Inflammatory macrophage (primary cell): ENCODE measurements at places on chromosomes 7 and 10.

- DNase-seq, result peak; percentile 88
Measured at GRCh38 chr7:143321734-143322133, 5.8 kb downstream of the CLCN1 start.

DNA sequence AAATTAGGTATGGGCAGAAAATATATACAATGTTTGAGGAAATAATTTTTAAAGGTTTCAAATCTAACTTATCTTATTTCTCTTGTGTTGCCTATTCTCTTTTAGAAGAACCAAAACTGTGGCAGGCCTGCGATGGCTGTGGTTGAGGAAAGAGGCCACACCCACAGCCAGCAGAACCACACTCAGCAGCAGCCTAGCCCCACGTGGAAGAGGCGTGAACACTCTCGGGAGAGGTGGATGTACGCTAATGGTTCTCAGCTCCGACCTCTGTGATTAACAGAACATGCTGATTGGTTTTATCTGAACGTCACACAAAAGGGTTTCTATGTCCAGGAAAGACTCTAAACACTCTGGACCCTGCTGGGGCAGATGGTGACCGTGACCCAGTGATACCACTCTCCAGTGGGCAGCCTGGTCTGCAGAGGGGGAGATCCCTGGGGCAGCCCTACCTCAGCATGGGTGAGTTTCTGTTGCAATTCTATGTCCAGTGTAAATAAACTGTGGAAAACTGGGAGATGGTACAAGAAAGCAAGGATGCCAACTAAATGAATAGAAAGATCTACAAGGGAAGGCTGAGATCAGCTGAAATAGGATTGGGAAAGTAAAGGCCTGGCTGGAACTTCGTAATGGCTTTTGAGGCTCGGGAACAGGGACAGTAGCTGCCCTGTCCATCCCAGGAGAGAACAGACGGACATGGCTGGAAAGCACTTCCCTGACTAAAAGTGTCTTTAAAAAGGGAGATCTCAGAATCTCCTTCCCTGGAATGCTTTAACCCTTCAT is 26.6 kb downstream of the DIP2C start:
- DNase-seq, result no peak

GRCh38 chr10:132064771-132065437 is 842 bp upstream of the JAKMIP3 start:
- DNase-seq, result no peak

DNA sequence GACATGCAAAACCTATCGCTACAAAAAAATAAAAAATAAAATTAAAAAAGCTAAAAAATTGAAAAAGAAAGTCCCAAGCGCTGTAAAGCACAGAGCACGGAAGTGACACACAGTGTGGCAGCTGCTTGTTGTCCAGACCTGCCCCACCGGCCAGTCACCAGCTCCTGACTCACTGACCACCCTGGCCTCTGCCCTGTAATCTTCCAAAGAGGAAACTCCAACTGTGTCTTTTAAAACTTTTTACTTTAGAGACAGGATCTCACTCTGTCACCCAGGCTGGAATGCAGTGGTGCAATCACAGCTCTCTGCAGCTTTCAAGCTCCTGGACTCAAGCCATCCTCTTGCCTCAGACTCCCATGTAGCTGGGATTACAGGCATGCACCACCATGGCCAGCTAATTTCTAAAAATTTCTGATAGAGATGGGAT is 23.6 kb downstream of the GNA12 start:
- peak; percentile 94 for DNase-seq

DNA sequence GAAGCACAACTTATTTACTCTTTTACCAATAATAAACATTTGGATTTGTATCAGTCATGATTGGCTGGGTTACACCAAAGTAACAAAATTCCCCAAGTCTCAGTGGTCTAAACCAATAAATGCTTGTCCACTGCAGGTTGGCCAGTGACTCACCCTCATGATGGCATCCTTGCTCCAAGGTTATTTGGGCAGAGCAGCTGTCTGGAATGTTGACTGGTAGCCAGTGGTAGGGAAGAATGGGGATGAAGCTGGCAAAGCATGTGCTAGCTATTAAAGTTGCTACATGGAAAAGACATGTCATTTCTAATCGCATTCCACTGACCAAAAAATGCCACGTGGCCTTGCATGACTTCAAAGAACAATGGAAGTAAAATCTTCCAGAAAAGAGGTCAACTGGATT is 1168.7 kb upstream of the CELF2 start:
- no peak for DNase-seq

DNA sequence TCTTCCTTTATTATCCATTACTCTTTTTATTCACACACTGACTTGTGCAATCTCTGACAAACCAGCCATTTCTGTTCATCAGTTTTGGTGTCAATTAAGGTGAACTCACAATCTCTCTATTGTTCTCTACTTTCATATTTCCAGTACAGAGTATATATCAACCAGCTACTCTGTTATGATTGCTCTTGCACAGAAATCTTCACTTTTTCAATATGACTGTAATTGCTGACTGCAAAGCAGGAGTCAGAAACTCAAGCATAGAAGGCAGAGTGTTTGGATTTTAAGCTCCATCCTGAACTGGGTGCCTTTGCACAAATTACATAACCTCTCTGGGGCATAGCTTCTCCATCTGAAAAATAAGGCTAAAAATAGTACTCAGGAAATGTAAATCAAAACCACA is 1042.0 kb downstream of the GRM8 start:
- DNase-seq, result no peak
